ENCODE measurements at places on chromosomes 2 and 18.
A peak's percentile ranks its signal among the peaks of the same experiment; 100 is the strongest.

GRCh38 chr18:79553154-79553553 lies 126.4 kb upstream of the CTDP1 start:
- no peak for DNase-seq

GRCh38 chr2:219537657-219538488 lies 5.7 kb downstream of the CHPF start:
- no peak for DNase-seq

DNA sequence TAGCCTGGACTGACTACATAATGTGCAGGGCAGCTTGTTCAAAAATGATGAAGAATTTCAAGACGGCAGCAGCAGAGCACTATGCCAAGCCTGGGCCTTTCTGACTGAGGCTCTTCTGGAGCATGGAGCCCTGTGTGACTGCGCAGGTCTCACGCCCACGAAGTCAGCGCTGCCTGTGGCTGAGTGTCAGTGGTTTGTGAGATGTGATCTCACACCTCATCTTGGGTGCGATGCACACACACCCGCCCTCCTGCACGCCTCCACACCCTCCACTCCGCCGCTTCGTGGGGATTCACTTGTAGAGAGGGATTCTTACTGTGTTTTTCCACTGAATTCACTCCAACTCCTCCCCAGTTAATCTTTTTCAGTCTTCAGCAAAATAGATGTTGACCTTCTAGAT lies 103.9 kb downstream of the VIT start:
- no peak for DNase-seq

GRCh38 chr18:23114171-23114881 lies 21.0 kb upstream of the CABLES1 start:
- DNase-seq = no peak

GRCh38 chr2:226300196-226300886 lies 499.3 kb downstream of the IRS1 start:
- no peak for DNase-seq

GRCh38 chr2:175062787-175063585 lies 57.8 kb upstream of the CHN1 start:
- DNase-seq = no peak

- no peak for DNase-seq
Measured at GRCh38 chr2:156800781-156801361, 364.7 kb downstream of the GPD2 start.

GRCh38 chr18:35998967-35999366 lies 26.5 kb downstream of the RMP24 start:
- DNase-seq = peak; percentile 36

- no peak for DNase-seq
Measured at GRCh38 chr2:64681479-64681967, 27.8 kb upstream of the SERTAD2 start.

GRCh38 chr2:203649176-203649814 lies 57.1 kb upstream of the CD28 start:
- no peak for DNase-seq

GRCh38 chr2:224357098-224357901 lies 44.6 kb downstream of the FAM124B start:
- DNase-seq = peak; percentile 65

DNA sequence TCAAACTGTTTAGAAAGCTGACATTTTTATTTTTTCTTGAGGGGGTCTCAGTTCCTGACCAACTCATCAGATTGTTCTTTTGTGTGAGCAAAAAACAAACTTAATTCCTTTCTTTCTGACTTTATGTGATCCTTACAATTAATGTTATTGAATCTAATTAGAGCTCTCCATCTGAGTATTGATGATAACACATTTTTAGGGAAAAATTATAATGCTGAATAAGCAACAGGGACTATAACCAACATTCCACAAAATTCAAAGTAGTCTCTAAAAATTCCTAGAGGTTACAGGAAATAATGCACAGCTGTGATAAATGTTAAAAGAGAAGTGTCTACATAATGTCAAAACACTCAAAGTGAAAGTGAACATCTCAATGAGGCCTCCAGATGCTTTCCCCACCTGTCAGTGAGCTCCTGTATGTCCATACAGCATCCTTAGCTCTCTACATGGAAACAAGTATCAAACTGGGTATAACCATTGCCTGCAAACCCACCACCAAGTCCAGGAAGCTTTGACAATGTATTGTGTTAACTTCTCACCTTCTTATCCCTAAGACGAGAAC lies 786.0 kb upstream of the SLC39A10 start:
- no peak for DNase-seq

DNA sequence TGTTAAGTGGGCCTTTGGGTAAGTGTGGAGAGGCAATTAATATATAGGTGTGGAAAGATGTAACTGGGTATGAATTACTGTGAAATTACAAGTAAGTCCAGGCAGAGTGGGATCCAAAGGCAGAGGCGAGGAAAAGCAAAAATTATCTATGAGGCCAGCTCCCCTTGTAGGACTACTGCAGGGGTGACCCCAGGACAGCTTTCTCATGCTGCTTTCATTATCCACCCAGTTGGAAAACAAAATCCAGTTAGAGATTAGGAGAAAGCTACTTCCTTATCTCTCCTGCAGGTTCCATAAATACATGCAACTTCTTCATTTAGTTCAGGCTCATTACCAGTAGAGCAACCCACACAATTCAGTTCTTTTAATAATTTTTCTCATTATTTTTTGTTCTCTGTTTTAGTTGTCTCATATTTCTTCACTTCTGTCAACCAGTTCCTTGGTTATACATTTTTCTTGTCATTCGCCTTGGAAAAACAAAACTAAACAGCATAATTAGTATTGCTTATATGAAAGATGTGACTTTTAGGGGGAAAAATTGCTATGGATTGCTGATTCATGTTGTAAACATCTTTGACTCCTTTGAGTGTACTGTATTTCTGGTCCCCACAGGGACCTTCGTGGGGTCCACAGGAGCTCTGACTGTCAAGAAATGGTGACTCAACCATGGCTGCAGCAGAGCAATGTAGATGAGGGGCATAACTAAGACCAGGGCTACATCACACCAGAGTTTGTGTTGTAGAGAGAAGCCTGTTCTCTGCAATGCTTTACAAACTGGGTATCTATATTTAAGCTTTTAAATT lies 110.4 kb upstream of the PARD3B start:
- DNase-seq = no peak

DNA sequence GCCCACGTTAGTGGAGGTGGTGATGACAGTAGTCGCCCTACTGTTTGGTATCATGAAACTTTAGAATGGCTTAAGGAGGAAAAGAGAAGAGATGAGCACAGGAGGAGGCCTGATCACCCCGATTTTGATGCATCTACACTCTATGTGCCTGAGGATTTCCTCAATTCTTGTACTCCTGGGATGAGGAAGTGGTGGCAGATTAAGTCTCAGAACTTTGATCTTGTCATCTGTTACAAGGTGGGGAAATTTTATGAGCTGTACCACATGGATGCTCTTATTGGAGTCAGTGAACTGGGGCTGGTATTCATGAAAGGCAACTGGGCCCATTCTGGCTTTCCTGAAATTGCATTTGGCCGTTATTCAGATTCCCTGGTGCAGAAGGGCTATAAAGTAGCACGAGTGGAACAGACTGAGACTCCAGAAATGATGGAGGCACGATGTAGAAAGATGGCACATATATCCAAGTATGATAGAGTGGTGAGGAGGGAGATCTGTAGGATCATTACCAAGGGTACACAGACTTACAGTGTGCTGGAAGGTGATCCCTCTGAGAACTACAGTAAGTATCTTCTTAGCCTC lies 16.2 kb downstream of the MSH6 start:
- no peak for DNase-seq

GRCh38 chr2:241225545-241225944 lies 37.1 kb downstream of the ANO7 start:
- DNase-seq = no peak

- peak; percentile 52 for DNase-seq
Measured at GRCh38 chr2:144607891-144608521, 88.1 kb upstream of the ZEB2 start.

DNA sequence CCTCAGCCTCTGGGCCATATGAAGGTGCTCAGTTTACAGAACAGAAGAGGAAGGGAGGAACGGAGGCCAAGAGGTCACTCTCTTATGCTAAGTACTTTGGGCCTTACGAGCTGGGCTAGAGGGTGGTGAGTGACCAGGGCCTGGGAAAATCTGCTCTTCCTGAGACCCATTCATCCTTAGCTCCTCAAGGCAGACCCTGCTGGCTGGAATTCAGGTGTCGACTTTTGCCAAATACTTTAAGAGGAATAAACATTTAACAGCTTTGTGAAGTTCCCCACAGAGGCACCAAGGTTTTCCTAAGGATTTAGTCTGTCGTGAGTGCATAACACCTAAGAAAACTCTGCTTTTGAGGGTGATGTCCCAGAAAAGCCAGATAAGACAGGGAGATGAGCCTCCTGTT lies 129.7 kb upstream of the SIX2 start:
- no peak for DNase-seq

- DNase-seq = no peak
Measured at GRCh38 chr18:75179819-75180600, 28.9 kb downstream of the PTGR3 start.

- no peak for DNase-seq
Measured at GRCh38 chr2:161839926-161840325, 215.7 kb downstream of the SLC4A10 start.

DNA sequence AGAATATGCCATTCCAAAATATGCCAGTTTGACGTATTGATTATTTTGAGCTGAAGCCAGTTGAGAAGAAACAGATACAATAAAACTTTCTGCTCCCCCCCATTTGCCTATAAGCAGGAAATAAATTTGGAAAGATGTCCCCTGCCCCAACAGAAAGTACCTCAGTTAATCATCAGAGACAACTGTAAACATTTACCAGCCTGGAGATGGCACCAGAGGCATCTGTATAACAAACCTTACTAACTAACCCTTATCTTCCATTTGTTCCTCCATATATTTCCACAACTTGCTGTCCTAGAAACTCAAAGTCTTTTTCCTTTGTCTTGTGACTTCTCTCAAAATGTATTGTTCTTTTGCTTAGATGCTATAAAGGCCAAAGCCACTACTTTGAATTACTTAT lies 93.8 kb downstream of the AKAIN1 start:
- no peak for DNase-seq

DNA sequence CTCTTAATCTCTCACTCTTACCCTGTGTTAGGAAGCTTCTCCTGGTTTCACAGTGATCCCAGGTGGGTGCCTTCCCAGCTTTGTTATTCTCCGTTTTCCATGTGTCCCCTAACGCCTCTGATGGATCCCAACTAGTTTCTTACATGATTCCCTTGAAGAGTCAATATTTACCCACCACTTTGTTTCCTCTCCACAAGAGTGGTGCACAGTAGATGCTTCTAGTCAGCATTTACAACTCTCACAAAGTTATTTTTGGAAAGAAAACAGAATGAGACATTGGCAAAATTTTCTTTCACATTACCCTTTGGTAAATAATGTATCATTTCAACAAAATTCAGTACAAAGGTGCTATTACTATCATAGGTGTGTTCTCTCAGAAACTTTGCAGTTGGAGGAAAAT lies 1611.1 kb upstream of the ZEB2 start:
- no peak for DNase-seq

- no peak for DNase-seq
Measured at GRCh38 chr2:132825601-132826000, 155.6 kb upstream of the LYPD1 start.

GRCh38 chr18:58670404-58671110 lies 708 bp upstream of the MALT1 start:
- DNase-seq = peak; percentile 83

DNA sequence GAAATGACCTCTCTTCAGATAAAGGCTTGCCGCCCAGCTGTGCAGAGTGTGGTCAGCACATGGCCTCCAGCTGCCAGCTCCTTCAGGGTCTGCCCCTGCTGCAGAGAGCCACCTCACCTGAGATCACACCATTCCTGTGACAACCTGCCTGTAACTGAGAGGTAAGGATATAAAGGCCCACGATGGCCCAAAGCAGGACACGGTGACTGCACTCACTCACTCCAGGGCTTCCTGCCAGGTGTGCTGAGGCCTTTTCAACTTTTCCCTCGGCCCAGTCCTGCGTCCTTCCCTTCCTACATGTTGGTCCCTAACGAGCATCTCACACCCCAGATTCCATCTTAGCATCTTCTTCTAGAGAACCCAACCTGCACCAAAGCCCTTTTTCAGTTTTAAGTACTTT lies 36.2 kb downstream of the ANKRD44 start:
- no peak for DNase-seq

DNA sequence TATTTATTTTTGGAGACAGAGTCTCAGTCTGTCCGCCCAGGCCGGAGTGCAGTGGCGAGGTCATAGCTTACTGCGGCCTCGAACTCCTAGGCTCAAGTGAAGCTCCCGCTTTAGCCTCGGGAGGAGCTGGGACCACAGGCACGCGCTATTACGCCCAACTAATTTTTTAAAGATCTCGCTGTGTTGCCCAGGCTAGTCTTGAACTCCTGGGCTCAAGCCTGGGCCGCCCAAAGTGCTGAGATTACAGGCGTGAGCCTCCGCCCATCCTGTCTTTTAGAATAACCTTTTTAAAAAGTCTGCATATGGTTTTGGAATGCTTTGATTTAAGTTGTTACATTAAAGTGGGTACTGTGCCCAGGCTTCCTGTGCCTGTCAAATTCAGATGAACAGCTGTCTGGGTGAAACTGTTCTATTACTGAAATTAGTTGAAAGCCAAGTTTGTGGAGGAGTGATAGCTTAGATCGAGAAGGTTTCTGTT lies 944 bp downstream of the RAB3GAP1 start:
- DNase-seq = no peak

DNA sequence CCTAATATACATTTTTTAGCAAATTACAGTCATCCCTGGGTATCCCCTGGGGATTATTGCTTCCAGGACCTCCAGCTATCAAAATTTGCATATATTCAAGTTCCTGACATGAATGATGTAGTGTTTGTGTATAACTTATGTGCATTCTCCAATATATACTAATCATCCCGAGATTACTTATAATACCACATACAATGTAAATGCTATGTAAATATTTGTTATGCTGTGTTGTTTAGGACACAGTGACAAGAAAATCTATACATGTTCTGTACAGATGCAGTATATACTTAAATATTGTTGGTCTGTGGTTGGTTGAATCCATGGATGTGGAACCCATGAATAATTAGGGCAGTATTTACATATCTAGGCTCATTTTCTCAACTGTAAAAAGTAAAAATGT lies 1060.3 kb downstream of the DSC3 start:
- DNase-seq = no peak

GRCh38 chr2:64284751-64285150 lies 140.5 kb upstream of the PELI1 start:
- no peak for DNase-seq

GRCh38 chr2:172442072-172442895 lies 14.9 kb downstream of the ITGA6 start:
- DNase-seq = no peak

- DNase-seq = no peak
Measured at GRCh38 chr2:23429036-23429435, 44.1 kb downstream of the KLHL29 start.

DNA sequence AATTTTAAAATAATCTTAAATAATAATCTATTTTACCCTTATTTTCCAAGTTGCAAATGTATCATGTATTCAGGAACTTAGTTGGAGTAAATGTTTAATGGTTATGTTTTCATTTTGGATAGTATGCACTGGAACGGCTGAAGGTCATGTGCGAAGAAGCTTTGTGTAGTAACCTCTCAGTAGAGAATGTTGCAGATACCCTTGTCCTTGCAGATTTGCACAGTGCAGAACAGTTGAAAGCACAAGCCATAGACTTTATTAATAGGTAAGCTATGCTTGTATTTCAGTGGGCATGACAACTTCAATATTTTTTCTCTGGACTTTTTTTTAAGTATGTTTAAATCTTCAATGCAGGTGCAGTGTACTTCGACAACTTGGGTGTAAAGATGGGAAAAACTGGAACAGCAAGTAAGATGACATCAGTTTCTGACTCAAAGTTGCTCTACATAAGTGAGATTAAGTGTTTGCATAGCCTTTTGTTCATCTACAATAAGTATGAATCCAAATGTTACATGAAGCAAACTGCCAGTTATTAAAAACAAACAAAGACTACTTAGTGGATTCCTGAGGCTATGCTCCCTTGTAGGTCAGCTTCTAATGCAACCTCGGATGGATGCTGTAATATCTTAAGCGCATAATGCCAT lies 63.1 kb downstream of the SPOPL start:
- DNase-seq = no peak

Data from AML-193 (cell line).